Thoracic aorta (tissue), 2 donors: ENCODE measurements at places on chromosomes 7 and 10. TPM values are rescaled to one million over a fixed set of nuclear protein-coding genes. Genes with fewer than 3 reads are reported as not detected.
A peak's percentile ranks its signal among the peaks of the same experiment; 100 is the strongest.

DNA sequence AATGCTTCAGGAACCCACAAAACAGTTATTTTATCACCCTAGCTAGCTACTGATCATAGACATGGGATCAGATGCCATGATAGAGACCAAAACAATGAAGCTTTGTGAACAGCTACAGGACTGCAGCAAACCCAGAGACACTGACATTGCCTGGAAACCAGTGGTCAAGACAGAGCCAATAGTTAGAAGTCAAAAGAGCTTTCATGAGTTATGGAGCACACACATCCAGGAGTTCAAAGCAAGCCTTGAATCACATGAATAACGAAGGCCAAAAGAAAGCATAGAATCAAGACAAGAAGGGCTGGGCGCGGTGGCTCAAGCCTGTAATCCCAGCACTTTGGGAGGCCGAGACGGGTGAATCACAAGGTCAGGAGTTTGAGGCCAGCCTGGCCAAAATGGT is 34.5 kb upstream of the GSAP start:
- no peaks in the 10 kb centered on the region for H3K36me3 ChIP-seq
- H3K4me1 ChIP-seq = peaks cover 6% of the 10 kb centered on the region
- no peak overlapping the region for H3K27ac ChIP-seq
- no peak for DNase-seq
- H3K27me3 ChIP-seq = no peaks in the 10 kb centered on the region

DNA sequence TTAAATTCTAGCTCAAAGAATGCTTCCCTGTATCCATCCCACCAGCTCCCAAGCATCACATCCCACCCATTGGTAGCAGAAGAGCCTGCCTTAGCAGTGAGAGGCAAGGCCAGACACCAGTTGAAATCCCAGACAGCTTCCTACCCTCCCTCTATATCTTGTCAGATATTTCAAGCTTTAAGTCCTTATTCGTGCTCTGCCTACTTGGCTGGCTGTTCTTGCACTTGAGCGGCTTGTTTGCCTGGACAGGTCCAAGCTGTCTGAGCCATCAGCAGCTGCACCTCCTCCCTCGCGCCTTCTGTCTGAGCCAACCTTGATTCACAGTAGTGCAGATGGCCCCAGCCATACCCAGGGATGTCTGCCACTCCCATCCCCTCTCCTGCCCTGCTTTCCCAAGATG is 16.4 kb downstream of the LRRC4 start:
- no peak for DNase-seq
- H3K4me1 ChIP-seq = no peaks in the 10 kb centered on the region
- H3K27me3 ChIP-seq = no peaks in the 10 kb centered on the region
- no peak overlapping the region for H3K4me3 ChIP-seq
- H3K36me3 ChIP-seq = no peaks in the 10 kb centered on the region

DNA sequence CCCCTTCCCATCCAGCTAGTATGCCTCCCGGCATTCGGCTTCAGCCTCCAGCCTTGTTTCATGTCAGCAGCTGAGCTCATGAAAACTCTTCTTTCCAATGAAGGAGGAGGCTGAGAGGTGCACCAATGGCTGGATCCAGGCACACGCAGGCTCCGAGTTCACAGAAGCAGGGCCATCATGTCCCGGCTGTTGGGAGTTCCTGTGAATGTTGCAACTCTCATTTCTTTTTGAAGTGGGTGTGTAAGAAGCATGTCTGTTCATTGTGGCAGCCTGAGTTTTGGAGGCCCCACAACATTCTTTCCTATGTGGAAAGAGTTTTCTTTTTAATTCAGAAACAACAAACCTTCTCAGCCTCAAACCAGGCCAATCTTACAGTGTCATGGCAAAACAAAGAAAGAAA is 89.7 kb downstream of the PTPRE start:
- H3K36me3 ChIP-seq = no peaks in the 10 kb centered on the region
- H3K4me1 ChIP-seq = peaks cover 5% of the 10 kb centered on the region
- H3K27ac ChIP-seq = no peak overlapping the region
- H3K4me3 ChIP-seq = no peak overlapping the region
- DNase-seq = no peak
- no peaks in the 10 kb centered on the region for H3K27me3 ChIP-seq

DNA sequence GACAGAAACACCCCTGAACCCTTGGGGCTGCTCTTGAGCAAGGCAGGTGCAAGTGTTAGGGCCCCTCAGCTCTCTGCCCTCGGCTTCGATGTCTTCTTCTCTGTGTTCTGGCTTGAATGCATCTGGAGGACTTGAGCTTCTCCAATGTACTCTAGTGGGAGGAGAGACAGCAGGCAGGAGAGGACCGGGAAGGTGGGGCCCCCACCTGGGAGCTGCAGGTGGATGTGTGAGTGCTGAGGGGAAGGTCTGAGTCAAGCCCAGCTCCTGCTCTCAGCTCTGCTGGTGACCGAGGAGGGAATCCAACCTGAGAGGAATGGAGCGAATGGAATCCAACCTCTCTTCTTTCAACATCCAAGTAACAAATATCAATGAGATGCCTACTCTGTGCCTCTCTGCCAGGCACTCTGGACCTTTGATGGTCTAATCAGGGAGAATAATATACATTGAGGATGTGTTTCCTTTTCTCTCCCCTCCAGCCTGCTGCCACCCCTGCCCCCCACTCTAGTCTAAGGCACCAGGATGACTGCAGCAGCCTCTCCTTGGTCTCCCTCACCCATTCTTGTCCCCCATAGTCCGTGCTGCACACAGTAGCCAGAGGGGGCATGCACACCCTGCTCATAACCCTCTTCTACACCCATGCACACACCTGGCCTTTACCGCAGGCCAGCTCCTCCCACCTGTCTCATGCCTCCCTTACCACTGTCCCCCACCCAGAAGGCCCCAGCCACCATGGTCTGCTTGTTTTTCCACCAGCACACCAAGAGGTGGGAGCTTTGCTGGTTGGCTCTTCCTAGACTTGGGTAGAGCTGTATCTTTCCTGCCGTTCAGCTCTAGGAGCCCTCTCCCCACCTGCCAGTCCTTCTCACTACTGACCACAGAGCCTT is 13.6 kb downstream of the TBATA start:
- DNase-seq = no peak
- H3K27me3 ChIP-seq = no peaks in the 10 kb centered on the region
- no peak overlapping the region for H3K4me3 ChIP-seq
- H3K4me1 ChIP-seq = no peaks in the 10 kb centered on the region

DNA sequence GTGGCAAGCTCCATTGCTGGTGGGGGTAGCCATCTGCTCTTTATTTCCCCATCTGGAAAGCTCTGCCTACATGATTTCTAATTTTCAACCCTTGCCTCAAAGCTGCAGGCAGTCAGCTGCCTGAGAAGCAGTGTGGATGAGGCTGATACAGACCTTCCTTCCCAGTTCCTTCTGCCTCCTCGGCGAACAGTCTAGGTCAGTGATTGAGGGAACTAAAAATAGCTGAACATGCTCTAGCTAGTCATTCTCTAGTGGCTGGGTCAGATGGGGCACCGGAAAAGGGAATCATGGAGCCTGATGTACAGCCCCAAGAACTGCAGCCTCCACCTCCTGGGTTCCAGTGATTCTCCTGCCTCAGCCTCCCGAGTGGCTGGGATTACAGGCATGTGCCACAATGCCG is 48.7 kb downstream of the NAMPT start:
- no peaks in the 10 kb centered on the region for H3K27me3 ChIP-seq
- H3K36me3 ChIP-seq = no peaks in the 10 kb centered on the region
- DNase-seq = no peak
- peaks cover 12% of the 10 kb centered on the region for H3K4me1 ChIP-seq
- no peak overlapping the region for H3K27ac ChIP-seq

- H3K36me3 ChIP-seq = no peaks in the 10 kb centered on the region
- DNase-seq = no peak
- no peak overlapping the region for H3K27ac ChIP-seq
- H3K27me3 ChIP-seq = no peaks in the 10 kb centered on the region
- H3K4me3 ChIP-seq = no peak overlapping the region
- no peaks in the 10 kb centered on the region for H3K4me1 ChIP-seq
Measured at GRCh38 chr10:89382757-89383156, 4.9 kb downstream of the IFIT1B start.

GRCh38 chr7:157309988-157310668 is 26.7 kb upstream of the DNAJB6 start:
- DNase-seq = no peak
- H3K4me1 ChIP-seq = no peaks in the 10 kb centered on the region

GRCh38 chr10:22643775-22644174 is 70.6 kb downstream of the PIP4K2A start:
- peaks cover 43% of the 10 kb centered on the region for H3K4me1 ChIP-seq
- no peaks in the 10 kb centered on the region for H3K36me3 ChIP-seq
- DNase-seq = no peak
- H3K4me3 ChIP-seq = no peak overlapping the region

DNA sequence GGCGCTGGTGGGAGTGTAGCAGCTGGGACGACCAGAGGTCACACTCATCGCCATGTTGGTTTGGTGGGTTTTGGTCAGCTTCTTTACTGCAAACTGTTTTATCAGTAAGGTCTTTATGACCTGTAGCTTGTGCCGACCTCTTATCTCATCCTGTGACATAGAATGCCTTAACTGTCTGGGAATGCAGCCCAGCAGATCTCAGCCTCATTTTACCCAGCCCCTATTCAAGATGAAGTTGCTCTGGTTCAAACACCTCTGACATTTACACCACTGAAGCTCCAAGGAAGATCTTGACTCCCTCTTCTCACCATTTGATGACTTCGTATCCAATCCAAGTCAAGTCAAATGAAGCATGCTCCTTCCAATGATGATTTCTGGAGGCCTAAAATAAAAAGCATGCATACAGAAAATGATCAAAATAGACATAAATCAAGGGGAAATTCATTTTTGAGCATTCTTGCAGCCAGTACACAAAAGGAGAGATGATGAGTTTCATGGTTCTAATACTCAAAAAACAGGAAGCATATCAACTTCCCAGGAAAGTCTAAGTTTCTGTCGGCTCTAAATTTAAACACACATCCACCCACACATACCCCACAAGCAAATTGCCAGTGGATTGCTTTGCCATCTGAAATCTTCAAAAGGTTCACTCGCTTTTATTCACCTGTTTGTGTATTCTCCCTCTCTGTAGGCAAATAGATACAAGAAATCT is 2.4 kb upstream of the PSMG3 start:
- no peak overlapping the region for H3K27ac ChIP-seq
- peaks cover 4% of the 10 kb centered on the region for H3K36me3 ChIP-seq
- DNase-seq = no peak
- no peaks in the 10 kb centered on the region for H3K27me3 ChIP-seq
- H3K4me3 ChIP-seq = no peak overlapping the region

DNA sequence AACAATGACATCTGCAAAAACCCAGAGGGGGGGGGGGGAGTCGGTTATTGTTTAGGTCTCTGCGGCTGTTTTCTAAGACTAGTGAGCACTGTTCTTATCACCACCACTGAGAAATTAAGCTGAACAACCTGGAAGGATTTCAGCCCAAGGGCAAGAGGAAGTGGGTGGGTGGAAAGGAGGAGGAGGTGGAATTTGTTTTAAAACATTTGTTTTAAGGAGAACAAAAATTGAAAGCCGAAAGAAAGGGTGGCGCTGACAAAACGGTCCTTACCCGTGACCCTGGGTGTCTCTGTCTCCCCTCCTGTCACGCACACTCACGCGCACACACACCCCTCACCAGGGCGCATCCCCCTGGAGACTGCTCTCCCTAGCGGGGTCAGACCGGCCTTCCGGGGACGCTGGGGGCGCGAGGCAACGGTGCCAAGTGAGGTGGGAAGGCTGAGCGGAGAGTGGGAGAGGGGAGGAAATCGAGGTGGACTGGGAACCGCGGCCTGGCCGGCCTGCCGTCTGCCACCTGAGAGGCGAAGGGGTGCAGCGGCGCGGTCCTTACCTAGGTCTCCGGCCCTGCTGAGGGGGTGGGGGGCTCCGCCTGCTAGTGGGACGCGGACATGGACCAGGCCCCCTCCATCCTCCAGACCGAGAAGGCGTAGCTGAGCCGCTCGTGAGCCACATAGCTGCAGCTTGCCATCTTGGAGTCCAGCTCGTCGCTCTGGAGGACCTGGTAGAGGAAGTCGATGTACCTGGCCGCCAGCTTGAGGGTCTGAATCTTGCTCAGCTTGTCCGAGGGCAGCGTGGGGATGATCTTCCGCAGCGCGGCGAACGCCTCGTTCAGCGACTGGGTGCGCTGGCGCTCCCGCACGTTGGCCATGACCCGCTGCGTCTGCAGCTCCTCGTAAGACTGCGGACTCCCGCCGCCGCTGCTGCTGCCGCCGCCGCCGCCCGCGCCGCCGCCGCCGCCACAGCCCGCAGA is 1.0 kb downstream of the TWIST1 start:
- H3K36me3 ChIP-seq = no peaks in the 10 kb centered on the region
- peak overlapping the region; percentile 78 for H3K27ac ChIP-seq
- H3K27me3 ChIP-seq = no peaks in the 10 kb centered on the region
- H3K4me1 ChIP-seq = peaks cover 14% of the 10 kb centered on the region
- no peak for DNase-seq

Gene FAM25G
- not detected for total RNA-seq

Gene CCDC172
- not detected for total RNA-seq

Gene LIPJ
- total RNA-seq = not detected

Gene INMT
- total RNA-seq = 137 TPM

Gene DDC
- 0.85 TPM for total RNA-seq

Gene PSD
- total RNA-seq = 0.21 TPM

Gene CLRN3
- total RNA-seq = not detected

Gene IDI2
- not detected for total RNA-seq

Gene PITX3
- not detected for total RNA-seq
